ENCODE measurements at places on chromosomes 2 and 18.

GRCh38 chr2:216389570-216389969, 17.3 kb upstream of the MARCHF4 start:
- DNase-seq = no peak

- DNase-seq = no peak
These were observed 8.8 kb upstream of the FAM98A start for GRCh38 chr2:33607905-33608304.

DNA sequence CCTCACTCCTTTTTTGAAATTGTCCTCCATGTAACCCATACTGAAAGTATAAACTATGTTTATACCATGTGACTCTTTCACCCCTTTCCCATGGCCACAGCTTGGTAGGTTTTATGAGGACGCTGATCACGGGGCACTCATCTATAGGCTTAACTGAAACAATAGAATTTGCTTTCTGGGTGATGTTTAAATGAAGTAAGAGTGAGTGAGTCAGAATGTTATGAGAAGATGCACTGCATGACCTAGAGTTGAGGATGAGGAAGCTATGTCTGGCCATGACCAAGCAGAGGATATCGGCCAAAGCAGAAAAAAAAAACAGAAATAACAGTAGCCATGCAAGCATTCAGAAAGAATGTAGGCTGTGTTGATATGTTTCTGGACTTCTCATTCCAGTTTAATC, 34.9 kb downstream of the SCN1A start:
- no peak for DNase-seq

DNA sequence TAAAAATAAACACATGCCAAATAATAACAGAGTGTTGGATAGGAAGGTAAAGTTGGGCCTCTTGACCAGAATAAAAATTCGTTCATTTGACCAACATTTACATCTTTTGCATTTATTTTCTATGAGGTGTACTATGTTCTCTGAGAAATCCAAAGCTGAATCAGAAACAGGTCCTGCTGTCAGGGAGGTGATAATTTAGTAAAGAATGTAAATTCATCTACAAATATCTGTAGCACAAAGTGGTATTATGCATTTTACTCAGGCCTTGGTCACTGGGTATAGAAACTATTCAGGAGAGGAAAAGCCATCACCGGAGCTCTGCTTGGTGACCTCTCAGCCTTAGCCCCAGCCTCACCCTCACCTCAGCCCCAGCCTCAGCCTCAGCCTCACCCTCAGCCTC, 208.9 kb downstream of the SPP2 start:
- no peak for DNase-seq

DNA sequence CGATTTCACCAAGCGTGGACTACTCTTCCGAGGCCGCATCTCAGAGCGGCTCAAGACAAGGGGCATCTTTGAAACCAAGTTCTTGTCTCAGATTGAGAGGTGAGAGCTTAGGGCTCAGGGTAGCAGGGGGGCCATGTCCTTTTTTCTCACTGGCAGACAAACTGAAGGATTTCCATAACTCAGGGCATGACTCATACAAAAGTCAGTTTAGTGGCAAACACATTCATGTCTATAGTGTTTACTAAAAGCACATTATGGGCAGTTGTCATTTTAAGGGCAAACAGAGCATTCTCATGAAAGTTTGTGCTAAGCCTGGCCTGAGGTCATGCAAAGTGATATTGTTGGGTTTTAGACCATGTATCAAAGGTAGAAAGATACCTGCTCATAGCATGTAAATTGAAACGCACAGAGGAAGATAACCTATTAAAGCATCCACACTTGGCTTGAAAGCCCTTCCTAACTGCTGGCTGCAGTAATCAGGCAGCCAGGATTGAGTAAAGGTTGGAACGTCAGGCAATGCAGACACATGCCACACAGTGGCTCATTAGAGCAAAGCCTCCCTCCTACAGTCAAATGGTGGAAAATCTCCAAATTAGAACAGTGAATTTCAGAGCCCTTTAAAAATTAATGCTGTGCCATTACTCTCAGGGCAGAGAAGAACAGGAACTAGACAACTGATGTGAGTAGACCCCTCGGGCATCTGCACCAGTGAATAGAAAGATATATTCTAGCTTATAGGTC, 54.2 kb downstream of the HK2 start:
- DNase-seq = no peak

GRCh38 chr18:26621161-26622026, 73.0 kb upstream of the KCTD1 start:
- DNase-seq = no peak

DNA sequence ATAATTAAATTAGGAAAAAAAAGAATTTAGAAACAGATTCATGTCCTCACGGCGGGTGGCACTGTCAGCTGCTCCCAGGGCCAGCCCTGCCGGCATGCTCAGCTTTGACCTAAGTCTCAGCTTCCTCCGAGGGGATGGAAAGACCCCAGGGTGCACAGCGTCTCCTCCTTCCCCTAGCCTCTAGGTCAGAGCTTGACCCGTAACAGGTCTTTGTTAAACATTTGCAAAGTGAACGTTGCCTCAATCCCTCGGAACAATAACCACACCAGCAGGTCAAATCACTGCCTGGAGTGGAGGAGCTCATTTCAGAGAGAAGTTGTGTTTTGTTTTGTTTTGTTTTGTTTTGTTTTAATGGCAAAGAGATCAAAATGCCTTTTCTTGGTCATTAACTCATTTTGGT, 171.3 kb downstream of the TMEM18 start:
- DNase-seq = no peak

- no peak for DNase-seq
These were observed 36.4 kb downstream of the FOXI3 start for GRCh38 chr2:88416016-88416663.

- peak; percentile 27 for DNase-seq
These were observed 10.1 kb downstream of the CYP26B1 start for GRCh38 chr2:72137498-72138010.

- DNase-seq = peak; percentile 67
These were observed 4.9 kb upstream of the ZC3H8 start for GRCh38 chr2:112259509-112260294.

- DNase-seq = no peak
These were observed 100.8 kb upstream of the ATP5MC3 start for GRCh38 chr2:175282300-175282699.

DNA sequence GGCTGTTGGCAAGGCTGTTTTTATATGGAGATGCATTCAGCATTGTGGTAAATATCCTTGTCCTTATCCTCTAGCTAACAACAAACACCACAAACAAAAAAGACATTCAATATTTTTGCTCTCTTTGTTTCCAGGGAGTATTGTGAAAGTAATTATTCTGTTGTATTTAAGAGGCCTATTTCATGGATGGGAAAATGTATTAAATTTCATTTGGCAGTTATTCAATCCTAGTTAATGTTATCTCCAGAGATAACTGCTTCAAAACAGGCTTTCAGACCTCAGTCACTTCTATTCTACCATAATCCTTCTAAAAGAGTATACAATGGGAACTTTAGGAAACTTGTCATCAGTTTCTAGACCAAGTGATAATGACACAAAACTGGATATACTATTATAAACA, 280.5 kb upstream of the CCDC68 start:
- no peak for DNase-seq

DNA sequence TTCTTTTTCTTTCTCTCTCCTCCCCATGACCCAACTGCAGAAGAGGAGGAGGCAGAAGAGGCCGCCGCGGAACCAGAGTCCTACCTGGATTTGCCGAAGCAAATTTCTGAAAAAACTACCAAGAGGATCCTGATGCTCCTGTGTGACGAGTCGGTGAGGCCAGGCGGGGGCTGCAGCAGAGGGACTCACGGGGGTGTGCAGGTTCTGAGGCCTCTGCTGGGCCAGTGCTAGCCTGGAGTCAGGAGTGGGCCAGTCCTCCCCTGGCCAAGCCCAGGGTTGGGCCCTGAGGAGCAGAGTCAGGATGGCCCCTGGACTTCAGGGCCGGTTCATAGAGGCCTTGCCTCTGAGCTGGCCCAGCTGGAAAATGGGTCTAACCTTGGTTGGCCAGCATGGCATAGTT, 29.3 kb downstream of the OTOF start:
- no peak for DNase-seq

GRCh38 chr2:106781196-106781595, 104.8 kb downstream of the ST6GAL2 start:
- no peak for DNase-seq

GRCh38 chr18:65906621-65907034, 155.8 kb downstream of the CDH7 start:
- DNase-seq = no peak

- no peak for DNase-seq
These were observed 291.6 kb downstream of the ZNF385B start for GRCh38 chr2:179569831-179570233.

DNA sequence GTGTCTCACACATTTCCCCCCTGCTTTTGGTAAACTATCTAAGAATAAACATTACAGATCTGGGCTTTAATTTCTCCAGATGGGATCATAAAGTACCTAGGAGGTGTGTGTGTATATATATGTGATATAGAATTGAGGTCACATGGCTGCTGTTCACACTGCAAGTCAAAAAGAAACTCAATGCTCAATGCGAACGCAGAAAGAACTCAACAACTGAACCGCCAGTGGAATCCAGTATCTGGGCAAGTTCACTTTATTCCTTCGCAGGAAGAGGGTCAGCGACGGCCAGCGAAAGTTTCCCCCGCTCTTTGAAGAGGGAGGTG, 17.7 kb downstream of the POU3F3 start:
- no peak for DNase-seq
